MV-4-11 (cell line): ENCODE measurements at places on chromosomes 3 and 15.

DNA sequence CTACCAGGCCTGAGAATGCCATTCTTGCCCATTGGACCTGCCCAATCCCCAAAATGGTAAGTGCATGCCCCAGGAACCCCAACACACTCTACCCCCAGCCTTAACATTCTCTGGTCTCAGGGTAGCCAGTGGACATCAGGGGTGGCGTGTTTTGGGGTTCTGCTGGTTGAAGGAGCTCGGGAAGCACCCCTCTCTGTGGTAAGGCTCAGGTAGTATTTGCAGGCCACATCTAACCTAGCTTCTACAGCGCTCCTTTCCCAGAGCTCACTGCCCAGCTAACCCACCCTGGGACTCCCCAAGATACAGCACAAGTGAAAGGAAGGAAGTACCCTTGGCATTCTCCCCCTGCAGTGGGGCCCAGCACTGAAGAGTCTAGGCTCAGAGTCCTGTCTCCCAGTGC, 19.8 kb downstream of the NMNAT3 start:
- DNase-seq, result no peak

DNA sequence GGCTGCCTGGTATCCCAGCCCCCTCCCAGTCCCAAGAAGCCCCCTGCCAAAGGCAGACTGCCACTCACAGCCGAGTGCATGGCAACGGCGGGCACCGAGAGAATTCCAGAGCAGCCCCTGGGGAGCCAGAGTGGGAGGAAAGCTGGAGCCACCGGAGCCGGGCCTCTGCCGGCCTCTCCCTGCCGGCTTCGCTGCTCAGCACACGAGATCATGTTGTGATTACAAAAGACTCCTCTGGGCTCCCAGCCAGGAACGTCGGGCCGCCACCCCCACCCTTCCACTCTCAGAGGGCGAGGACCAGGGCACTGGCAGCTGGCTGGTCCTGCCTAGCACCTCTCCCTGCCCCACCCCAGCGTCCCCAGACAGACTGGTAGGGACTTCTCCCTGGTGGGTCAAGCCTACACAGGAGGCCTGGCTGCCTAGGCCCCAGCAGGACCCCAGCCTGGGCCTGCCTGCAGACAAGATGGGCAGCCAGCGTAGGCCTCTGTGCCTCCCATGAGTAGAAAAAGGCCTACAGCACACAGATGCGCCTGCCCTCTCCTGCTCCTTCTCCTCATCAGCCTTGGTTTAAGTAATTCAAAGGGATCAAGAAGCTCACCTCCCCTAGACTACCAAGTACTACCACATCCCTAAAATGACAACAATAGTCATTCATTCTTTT, at the start of gene CCDC9B:
TSS of gene CCDC9B (minus strand) at position 200 of the 661 bp plus-strand sequence. CDS start at position 80, 120 bp downstream.
- peak; percentile 65 for DNase-seq

GRCh38 chr3:59256230-59256629, 206.4 kb upstream of the CFAP20DC start:
- no peak for DNase-seq

DNA sequence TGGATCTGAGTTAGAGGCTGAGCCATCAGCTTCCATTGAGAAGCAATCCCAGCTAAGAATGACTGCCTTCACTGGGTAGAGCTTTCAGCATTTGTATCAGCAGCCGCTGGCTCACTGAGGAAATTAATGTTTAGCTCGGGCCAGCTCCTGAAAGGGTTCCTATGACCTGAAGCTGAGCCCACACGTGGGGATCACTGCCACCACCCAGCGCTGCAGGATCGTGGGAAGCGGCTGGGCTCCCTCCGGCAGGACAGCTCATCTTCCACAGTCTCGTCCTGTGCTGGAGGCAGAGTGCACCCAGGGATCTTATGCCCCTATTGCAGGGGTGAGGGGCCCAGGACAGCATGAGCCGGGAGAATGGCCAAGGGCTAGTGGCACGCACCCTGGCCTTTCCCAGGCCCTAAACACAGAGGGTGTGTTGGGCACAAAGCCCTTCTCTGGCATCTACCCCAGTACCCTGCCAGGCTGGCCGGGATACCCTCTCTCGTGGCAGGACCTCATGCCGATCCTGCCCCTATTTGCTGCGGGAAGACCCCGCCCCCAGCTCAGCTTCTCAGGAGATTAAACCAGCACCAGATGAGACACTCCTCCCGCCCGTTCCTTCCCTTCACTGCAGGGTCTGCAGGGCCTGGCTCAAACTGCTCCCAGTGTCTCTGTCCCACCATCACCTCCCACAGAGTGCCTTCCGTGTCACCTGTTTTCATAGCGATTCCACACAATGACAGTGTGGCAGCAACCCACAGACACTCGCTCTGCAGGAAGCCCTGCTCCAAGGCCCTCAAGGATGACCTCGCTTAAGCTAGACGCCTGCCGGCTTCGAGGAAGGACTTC, 28.5 kb downstream of the KLHL25 start:
- no peak for DNase-seq

DNA sequence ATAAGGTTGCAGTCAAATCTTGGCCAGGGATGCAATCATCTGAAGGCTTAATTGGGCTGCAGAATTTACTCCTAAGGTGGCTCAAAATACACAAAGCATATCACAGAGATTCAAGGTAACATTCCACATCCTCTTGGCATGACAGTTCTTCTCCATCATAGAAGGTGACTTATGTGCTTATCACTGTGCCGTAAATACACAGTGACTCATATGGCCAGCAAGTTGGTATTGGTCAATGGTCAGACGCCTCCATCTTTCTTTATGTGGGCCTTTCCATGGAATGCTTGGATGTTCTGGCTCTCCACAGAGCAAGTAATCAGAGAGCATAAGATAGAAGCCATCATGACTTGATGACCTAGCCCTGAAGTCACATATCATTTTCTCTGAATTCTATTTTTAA, 168.8 kb upstream of the ST8SIA2 start:
- DNase-seq, result no peak

DNA sequence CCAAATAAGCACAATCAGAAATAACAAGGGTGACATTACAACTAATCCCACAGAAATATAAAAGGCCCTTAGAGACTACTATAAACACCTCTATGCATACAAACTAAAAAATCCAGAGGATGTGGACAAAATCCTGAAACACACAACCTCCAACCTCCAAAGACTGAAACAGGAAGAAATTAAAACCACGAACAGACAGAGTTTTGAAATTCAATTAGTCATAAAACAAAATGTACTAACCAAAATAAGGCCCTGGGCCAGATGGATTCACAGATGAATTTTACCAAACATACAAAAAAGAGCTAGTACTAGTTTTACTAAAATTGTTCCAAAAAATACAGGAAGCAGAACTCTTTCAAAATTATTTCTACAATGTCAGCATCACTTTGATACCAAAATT, 1043.6 kb downstream of the DIPK2A start:
- peak; percentile 96 for DNase-seq

DNA sequence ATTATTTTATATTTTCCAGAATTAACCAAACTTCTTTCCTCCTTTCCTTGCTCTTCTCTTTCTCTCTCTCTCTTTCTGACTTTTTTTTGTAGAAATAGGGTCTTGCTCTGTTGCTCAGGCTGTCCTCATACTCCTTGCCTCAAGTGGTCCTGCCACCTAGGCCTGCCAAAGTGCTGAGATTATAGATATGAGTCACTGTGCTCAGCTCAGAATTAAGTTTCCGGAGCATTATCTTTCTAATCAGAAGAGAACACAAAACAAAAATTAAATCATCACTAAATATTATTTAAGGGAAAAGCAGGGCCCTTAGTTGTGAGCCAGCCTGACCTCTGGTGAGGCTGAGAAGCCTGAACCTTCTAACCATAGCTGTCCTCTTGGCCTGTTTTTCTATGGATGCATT, 168.2 kb downstream of the SOX2 start:
- DNase-seq, result no peak

DNA sequence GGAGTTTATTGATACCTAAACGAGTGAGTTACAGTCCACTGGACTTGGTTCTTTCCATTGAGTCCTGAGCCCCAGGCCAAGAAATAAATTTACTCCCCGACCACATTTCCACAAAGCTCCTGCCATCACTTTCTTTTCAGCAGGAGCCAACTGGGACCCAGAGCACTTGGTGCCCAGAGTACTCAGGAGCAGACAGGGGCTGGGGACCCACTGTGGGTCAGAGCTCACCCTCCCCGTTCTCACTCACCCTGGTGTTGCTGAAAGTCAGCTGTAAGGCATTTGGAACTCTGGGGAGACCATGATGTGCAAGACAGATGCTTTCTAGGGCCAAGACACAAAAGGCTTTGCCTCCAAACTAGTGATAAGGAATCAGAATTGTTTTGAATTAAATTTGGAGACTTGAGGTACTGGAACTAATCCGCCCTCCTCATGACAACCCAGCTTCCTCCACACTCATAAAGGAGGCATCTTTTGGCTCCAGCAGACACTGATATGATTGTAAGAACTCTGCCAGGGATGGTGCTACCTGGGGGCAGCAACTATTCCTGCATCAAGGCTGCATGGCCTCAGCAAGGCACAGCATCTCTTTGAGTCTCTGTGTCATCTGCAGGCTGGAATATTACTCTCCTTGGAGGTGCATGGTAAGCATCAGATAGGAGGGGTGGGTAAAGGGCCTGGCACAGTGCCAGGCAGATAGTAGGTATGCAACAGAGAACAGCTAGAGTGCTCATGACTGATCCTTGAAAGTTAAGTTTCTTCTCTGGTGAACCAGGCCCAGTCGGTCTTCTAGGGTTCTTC, 7.3 kb upstream of the CAMK1 start:
- no peak for DNase-seq

GRCh38 chr3:116630494-116630893, 79.1 kb upstream of the TUSC7 start:
- DNase-seq, result no peak

- DNase-seq, result no peak
Observed at GRCh38 chr3:114308830-114309229, 15.0 kb downstream of the TIGIT start.

- no peak for DNase-seq
Observed at GRCh38 chr3:106025151-106025722, 156.4 kb upstream of the CBLB start.

DNA sequence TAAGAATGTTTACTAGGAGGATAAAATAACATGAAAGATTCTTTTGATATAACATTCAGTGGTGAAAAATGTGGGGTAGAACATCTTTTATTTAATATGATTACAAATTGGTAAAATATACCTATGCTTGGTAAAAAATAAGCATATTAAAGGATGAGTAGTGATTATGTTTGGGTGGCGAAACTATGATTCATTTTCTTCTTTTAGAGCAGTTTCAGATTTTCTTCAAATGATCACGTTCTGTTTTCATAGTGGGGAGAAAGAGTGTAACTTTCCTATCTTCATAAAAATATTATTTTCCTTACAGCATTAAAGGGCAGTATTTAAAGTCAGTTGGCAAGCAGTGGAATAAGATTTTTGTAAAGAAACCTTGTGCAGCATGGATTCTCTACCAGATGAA, 15.5 kb downstream of the DZIP3 start:
- no peak for DNase-seq

DNA sequence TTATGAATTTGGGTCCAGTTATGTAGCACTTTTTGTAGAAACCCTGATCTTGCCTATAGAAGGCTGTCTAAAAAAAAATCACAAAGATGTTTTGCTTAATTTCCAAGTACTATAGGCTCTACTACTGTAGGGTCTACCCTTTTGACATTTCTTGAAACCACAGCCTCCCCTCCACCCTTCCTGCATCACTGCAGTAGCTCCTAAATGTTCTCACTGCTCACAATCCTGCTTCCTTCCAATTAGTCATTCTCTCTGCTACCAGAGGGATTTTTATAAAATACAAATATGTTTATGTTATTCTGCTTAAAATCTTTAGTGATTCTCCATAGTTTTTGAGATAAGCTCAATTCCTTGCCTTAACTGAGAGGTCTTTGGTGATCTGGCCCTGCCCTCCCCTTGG, 114.0 kb downstream of the CYP19A1 start:
- no peak for DNase-seq

DNA sequence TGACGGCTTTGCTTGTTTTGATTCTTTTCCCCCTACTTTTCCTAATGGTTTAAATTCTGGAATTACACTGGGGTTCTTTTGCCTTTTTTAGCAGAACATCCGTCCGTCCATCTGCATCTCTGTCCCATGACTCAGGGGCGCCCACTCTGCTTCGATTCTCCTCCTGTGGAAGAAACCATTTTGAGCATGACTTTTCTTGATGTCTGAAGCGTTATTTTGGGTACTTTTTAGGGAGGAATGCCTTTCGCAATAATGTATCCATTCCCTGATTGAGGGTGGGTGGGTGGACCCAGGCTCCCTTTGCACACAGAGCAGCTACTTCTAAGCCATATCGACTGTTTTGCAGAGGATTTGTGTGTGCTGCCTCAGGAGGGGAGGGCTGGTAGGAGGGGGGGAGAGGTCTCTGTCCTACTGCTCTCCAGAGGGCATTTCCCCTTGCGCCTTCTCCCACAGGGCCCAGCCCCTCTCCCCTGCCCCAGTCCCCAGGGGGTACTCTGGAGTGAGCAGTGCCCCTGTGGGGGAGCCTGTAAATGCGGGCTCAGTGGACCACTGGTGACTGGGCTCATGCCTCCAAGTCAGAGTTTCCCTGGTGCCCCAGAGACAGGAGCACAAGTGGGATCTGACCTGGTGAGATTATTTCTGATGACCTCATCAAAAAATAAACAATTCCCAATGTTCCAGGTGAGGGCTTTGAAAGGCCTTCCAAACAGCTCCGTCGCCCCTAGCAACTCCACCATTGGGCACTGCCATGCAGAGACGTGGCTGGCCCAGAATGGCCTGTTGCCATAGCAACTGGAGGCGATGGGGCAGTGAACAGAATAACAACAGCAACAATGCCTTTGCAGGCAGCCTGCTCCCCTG, 19.5 kb upstream of the BSN start:
- no peak for DNase-seq

DNA sequence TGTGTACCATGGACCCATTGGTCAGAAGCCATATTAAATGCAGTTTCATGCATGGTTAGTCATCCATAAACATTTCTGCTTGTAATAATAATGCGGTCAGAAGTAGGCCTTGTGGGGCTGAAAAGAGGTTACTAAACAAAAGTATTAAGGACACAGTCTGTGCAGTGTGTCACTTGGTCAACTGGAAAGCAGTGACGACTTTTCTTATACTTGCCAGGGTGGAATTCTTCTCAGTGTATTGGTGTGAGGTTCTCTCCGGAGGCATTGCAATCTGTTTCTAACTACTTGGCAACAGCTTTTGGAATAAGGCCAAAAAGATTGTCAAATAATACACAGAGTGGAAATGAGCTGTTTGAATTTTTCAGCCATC, 46.8 kb downstream of the CHL1 start:
- DNase-seq, result no peak

- no peak for DNase-seq
Observed at GRCh38 chr3:163924600-163924999, 1153.7 kb downstream of the SI start.
